ENCODE measurements at places on chromosomes 7 and 10. TPM values are rescaled to one million over a fixed set of nuclear protein-coding genes. Genes with fewer than 3 reads are reported as not detected.

The SEMA3E gene
- total RNA-seq: 0.18 TPM

The MOGAT3 gene
- total RNA-seq: not detected

The SLC18A2 gene
- 0.05 TPM for total RNA-seq

The PPP1R3C gene
- total RNA-seq: 84.9 TPM

The HOXA4 gene
- 0.89 TPM for total RNA-seq

The SFTPA1 gene
- total RNA-seq: not detected

The CDH23 gene
- total RNA-seq: under 0.01 TPM

The FBXL15 gene
- 7.7 TPM for total RNA-seq

The SPDYE9 gene
- total RNA-seq: not detected

The PPP1R17 gene
- not detected for total RNA-seq

The IGFBP3 gene
- 1,139 TPM for total RNA-seq

The STYXL1 gene
- total RNA-seq: 43.4 TPM

The NKX1-2 gene
- total RNA-seq: not detected

The FBXO24 gene
- 0.30 TPM for total RNA-seq

The ENTPD1 gene
- 0.09 TPM for total RNA-seq

The PDE6C gene
- not detected for total RNA-seq

The UNCX gene
- not detected for total RNA-seq

The ZNF282 gene
- 25.7 TPM for total RNA-seq

The CALML3 gene
- not detected for total RNA-seq

The TRIM50 gene
- total RNA-seq: not detected

The GRM3 gene
- total RNA-seq: not detected

The BHLHA15 gene
- 1.3 TPM for total RNA-seq

The CFAP70 gene
- 0.97 TPM for total RNA-seq

The MET gene
- 36.2 TPM for total RNA-seq

The ATRNL1 gene
- 0.97 TPM for total RNA-seq

The TCERG1L gene
- not detected for total RNA-seq

The CYCS gene
- total RNA-seq: 63.9 TPM

The ERV3-1 gene
- total RNA-seq: 10.1 TPM

The ASB10 gene
- not detected for total RNA-seq

The RELN gene
- under 0.01 TPM for total RNA-seq

The FAM13C gene
- 1.2 TPM for total RNA-seq

The CCL24 gene
- total RNA-seq: not detected

The PRRT4 gene
- total RNA-seq: not detected

The TMEM225B gene
- 0.89 TPM for total RNA-seq

The GPR146 gene
- total RNA-seq: 3.8 TPM

The AP5Z1 gene
- total RNA-seq: 30.3 TPM

The CFAP46 gene
- 2.2 TPM for total RNA-seq

The TMEM139 gene
- not detected for total RNA-seq

The GSDME gene
- 62.7 TPM for total RNA-seq

The SPDYE11 gene
- not detected for total RNA-seq

The PTPN20 gene
- total RNA-seq: 0.59 TPM

The GRIFIN gene
- total RNA-seq: not detected

The CRHR2 gene
- not detected for total RNA-seq

The TAS2R41 gene
- total RNA-seq: not detected

The DYNC1I1 gene
- 0.69 TPM for total RNA-seq

The IFIT2 gene
- 1.9 TPM for total RNA-seq

The ZNF273 gene
- total RNA-seq: 3.4 TPM

The PALD1 gene
- total RNA-seq: 0.14 TPM

The AKR1D1 gene
- total RNA-seq: not detected

The IRF5 gene
- 0.14 TPM for total RNA-seq

The TRIM56 gene
- 14.3 TPM for total RNA-seq

The SKIDA1 gene
- total RNA-seq: 0.30 TPM

The NEUROG3 gene
- total RNA-seq: not detected

The CYP2C9 gene
- not detected for total RNA-seq

The KIF11 gene
- 2.4 TPM for total RNA-seq

The VSTM2A gene
- not detected for total RNA-seq

The SMNDC1 gene
- 8.3 TPM for total RNA-seq

The SPOCK2 gene
- 0.23 TPM for total RNA-seq

The IFIT1 gene
- 4.8 TPM for total RNA-seq

The OR6B1 gene
- total RNA-seq: not detected

Data from smooth muscle cell of the umbilical artery (primary cell).